Activated naive CD4-positive, alpha-beta T cell treated with anti-CD3 and anti-CD28 coated beads, Interleukin-2, amount 50 U/mL, for 72 hours (primary cell): ENCODE measurements at places on chromosomes 11 and 22.
A peak's percentile ranks its signal among the peaks of the same experiment; 100 is the strongest.

- DNase-seq, result no peak
Observed at GRCh38 chr11:796565-797295, 1.4 kb downstream of the SLC25A22 start.

DNA sequence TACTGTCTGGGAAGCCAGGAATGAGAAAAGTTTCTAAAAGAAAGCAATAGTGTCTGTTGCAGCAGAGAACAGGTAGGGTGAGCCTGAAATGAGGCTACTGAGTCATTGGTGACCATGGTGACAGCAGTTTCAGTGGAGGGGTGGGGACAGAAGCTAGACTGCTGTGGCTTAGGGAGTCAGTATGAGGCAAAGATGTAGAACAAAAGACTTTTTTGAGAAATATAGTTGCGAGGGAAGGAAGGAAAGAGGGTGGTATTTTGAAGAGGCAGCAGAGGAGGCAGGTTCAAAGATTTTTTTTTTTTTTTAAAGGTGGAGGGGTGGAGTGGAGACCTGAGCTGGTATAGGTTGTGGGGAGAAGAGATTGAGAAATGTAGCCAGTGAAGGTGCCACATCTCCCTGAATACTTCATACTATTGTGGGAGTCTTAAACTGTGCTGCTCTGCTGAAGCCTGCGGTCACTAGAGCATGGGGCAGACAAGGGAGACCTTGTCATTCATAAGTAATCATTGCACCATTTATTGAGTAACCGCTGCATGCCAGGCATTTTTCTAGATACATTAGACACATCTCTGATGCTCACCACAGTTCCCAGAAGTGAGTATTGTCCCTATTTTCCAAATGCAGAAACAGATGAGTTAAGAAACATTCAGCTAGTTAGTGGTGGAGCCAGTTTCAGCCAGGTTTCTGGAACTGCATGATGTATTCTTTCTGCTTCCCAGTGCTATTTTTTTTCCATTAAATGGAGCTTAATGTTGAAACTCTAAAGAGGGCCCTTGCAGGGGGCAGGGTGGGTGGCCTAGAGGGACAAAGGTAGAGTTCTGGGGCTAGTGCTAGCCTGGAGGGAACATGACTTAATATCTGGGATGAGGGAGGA lies 49.9 kb downstream of the STIM1 start:
- peak; percentile 61 for DNase-seq

DNA sequence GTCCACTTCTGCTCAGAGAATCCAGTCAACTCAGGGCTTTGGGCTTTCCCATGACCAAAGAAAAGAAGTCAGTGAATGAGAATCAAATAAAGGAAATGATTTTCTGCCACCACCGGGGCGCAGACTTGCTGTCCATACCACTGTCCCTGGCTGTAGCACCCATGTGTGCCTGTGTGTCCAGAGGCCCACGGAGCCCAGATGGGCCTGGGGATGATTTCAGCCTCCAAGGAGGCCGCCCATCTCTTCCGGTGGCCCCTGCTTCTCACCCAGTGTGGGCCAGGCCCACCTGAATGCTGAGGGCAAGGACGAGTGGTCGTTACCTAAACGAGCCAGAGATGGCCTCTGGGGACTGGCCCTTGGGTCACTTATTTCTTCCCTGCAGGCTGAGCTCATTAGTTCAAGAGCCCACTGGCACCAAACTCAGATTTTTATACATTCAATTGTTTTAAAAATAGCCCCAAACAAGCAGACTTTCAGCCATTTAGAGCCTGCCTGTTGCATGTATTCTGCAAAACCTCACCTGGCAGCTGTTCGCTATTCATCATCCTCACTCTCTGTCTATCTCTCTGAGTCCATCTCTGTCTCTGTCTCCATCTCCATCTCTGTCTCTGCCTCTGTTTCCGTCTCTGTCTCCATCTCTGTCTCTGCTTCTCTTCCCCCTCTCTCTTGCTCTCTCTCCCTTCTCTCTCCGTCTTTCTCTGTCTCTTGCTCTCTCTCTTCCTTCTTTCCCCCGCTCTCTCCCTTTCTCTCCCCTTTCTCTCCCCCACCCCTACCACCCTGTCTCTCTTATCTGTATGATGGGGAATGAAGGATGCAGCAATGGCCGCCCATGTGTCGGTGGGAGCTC lies 24.2 kb downstream of the KRTAP5-5 start:
- no peak for DNase-seq

DNA sequence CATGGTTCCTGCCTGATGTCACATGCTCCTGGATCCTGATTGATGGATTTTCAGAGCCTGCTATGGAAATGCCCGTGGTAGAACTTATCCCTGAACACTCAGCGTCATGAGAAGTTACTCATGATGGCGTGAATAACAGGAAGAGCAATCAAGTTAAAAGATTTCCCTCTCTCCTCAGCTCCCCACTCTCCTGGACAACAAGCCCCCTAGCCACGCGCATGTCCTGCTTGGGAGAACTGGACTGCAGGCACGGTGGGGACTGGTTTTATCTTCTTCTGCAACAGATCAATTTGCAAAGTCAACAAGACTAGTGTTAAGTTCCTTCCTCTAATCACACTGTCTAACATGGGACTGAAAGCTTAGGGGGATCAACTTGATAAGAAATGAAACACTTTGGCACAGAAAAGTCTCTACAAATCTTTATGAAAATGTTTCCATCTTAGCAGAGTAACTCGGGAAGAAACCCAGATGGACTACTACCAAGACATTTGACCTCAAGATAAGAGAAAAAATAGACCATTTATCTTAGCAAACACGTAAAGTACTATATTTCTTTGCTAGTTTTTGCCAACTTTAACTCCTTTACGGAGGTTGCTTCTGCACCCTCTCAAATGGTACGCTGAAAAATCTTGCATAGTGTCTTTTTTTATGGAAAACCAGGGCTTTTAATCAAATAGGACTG lies 27.6 kb downstream of the POU2AF1 start:
- no peak for DNase-seq

DNA sequence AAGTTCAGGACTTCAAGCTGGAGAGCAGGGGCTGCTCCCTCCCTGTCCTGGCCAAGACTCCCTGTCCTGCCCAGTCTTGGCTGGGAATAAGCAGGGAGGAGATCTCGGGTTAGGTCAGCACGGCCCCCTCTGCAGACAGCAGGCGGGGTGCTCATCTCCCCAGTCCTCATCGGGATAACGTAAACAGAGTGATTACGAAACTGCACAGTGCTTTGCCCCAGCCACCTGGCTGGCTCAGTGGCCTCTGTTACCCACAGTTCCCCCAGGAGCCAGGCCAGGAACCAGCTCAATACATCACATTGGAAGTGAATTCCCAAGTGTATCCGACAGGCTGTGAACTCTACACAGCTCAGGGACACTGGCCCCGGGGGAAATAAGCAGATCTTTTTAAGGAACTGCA lies 42.7 kb upstream of the KCNJ11 start:
- DNase-seq, result no peak

- no peak for DNase-seq
Observed at GRCh38 chr22:49894322-49895054, 23.8 kb downstream of the ALG12 start.

DNA sequence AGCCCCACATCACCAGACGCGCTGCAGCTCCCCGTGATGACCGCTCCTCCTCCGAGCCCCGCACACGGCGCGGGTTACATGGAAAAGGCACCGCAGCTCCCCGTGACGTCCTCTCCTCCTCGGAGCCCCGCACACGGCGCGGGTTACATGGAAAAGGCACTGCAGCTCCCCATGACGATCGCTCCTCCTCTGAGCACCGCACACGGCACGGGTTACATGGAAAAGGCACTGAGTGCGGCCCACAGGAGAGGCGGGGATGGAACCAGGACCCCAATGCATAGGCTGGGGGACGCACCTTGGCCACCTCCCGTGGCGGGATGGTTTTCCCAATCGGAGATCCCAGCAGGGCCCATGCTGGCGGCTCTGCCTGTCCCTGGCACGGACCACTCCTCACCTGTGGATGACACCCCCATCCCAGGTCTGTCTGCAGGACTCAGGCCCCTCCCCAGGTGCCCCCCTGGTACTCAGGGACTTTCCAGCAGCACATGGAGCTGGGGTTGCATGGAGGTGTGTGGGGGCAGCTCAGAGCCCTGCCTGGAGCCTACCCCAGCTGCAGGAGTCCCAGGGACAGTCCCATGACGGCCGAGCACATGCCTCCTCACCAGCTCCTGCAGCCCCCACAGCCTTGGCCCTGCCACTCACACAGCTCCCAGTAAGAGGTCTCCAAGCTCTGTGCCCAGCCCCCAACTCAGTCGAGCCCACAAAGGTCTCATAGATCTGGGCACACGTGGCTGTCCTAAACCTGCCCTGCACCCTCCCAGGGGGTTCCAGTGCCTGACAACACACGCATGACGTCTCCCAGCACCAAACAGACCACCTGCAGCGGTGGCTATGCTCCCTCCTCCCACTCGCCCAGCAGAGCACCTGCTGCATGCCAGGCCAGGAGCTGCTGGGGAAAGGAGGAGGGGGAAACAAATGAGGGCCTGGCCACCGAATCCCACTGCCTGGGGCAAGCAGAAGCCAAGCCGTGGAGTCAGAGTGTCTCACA lies 166.6 kb downstream of the BRD1 start:
- no peak for DNase-seq

GRCh38 chr11:121451178-121451985 lies 732 bp upstream of the SORL1 start:
- no peak for DNase-seq

DNA sequence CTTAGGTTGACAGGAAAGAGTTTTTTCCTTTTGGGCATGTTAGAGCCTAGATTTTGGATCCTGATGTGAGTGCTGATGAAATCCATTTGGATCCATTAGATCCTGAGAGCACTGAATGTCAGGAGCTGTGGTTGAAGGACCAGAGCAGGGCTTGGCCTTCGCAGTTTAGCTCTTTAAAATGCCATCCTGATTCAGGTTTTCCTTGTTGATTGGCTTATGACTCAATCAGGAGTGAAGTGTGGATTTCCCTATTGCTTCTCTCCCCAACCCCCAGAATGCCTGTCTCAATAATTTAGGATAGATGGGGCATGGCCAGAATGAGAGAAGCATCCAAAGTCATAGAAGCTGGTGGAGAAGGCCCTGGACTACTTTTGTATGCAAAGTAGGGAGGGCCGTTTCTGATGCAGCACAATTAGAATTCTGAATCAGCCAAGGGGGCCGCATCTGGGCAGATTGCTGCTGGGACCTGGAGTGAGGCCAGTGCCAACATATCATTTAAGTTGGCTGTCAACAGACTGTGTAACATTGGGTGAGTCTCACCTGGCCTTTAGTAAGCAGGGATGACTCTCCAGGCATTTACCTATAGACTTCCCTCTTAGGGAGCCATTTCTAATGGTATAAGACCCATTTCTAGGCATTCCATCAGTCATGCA lies 80.5 kb downstream of the TEAD1 start:
- no peak for DNase-seq

GRCh38 chr22:26763633-26764361 lies 106.4 kb downstream of the MIAT start:
- no peak for DNase-seq

- DNase-seq, result peak; percentile 56
Observed at GRCh38 chr22:43884600-43885318, 7.1 kb downstream of the PNPLA5 start.
